SW 1271 (cell line): ENCODE measurements at places on chromosomes 2 and 18.

DNA sequence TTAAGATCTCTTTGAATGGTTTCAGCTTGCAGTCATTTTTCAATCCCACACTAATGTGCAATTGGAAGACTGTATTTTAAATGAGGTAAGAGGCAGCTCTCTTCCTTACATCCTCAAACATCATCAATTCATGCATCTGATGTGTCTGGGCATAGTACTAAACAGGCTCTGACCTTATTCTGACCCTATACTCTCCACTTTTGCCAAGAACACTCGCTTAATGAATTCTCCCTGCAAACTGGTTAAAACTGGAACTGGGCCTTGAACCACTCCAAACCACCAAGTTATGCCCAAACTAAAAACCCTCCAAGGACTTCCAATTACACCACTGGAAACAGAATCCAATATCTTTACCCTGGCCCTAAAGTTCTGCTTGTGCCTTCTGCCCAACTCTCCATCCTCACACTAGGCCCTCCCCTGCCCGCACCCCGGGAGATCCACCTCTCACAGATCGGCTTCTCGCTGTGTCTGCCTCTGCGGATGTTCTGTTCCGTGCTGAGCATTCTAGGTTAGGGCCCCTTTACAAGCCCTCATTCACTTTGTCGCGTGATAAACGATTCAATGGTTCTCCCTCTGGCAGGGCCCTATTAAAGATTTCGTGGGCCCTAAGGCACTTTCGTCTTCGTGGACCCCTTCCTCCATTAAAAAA lies 1.2 kb downstream of the M1AP start:
- DNase-seq, result no peak

- no peak for DNase-seq
These were observed 25.9 kb downstream of the HS1BP3 start for GRCh38 chr2:20624884-20625485.

GRCh38 chr2:64677530-64677929 lies 23.8 kb upstream of the SERTAD2 start:
- DNase-seq, result no peak

DNA sequence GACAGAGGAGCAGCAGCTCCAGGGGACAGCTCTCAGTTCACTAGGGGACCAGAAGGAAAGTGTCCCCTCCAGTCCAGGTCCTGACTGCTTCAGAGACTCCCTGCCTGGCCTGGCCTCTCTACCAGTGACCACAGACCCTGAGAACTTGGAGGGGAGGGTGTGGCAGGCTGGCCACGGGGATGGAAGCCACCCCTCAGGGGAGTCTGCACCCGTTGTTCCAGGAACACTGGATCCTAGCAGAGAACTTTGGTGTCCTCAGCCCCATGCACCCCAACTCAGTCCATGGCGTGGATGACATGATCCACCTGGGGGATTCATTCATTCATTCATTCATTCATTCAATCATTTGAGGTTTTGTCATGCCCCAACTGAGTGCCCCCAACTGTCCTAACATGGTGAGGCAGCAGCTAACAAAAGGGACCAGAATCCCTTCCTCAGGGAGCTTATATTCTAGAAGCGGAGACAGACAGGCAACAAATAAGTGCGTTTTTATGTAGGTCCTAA lies 31.9 kb downstream of the MYO7B start:
- DNase-seq, result no peak

GRCh38 chr2:28636491-28636890 lies 115.1 kb upstream of the PPP1CB start:
- DNase-seq, result no peak

DNA sequence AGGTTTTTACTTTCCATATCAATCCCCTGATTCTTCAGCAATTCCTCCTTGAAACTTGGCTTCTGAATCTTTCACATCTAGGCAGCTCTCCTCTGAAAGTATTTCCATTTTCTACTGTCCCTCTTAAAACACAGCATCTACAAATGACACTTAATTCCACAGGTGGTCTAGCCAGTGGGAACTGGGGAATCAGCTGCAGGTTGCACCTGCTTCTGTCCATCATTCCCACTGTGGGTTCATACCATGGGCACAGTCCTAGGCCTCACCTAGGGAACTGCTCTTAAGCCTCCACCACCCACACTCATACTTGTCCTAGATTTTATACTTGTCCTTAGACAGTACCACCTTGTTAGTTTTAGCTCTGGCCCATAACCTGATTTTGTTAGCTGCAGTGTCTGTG lies 2.2 kb downstream of the LOXL3 start:
- DNase-seq, result no peak

DNA sequence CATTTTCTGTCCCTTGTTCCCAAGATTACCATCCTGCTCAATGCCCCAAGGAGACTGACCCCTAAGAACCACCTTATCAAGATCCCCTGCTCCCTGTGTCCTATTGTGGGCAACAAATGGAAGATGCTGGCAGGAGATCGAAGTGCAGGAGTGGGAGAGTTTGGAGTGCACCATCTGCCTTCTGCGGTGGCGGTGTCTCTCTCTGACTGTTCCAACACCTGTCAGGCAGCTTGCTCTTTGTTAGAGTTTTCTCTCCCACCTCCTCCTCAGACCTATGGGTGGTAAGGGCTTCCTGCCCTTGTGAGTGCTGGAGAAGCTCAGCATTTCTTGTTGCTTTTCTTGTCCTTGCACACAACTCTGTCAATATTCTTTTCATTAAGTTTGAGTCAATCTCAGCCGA lies 64.1 kb upstream of the SPHKAP start:
- DNase-seq, result no peak
